ENCODE measurements at places on chromosomes 6 and 20. TPM values are rescaled to one million over a fixed set of nuclear protein-coding genes. Genes with fewer than 3 reads are reported as not detected.
A peak's percentile ranks its signal among the peaks of the same experiment; 100 is the strongest.

Gene TOX2
- 1.5 TPM for total RNA-seq

Gene NNAT
- 0.17 TPM for total RNA-seq

DNA sequence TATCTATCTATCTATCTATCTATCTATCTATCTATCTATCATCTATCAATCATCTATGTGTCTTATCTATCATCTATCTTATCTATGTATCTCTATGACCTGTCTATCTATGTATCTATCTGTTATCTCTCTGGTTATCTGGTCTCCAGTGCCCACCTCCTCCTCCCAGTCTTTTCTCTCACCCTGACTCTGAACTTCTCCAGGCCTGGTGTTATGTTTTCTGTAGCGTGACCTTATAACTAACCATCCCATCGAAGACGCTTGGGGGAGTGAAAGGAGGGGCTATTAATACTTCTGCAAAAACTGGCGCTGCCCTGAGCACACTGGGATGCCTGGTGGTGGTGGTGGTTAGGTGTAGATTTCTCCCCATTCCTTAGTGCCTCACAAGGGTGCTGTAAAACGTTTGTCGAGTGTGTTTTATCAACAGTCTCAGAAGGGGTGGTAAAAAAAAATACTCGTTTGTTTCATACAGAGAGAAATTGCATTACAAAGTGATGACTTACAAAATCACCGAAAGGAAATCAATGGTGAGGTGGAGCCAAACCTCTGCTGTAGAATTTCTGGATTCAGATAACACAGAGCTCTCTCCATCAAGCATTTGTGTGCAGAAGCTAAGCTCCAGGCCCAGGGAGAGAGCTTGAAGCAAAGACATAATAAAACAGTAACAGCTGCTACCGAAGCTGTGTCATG is 156.2 kb downstream of the BCAS1 start:
- peak overlapping the region; percentile 88 for H3K4me3 ChIP-seq
- peak overlapping the region; percentile 90 for H3K27ac ChIP-seq
- DNase-seq = no peak
- H3K27me3 ChIP-seq = no peaks in the 10 kb centered on the region

DNA sequence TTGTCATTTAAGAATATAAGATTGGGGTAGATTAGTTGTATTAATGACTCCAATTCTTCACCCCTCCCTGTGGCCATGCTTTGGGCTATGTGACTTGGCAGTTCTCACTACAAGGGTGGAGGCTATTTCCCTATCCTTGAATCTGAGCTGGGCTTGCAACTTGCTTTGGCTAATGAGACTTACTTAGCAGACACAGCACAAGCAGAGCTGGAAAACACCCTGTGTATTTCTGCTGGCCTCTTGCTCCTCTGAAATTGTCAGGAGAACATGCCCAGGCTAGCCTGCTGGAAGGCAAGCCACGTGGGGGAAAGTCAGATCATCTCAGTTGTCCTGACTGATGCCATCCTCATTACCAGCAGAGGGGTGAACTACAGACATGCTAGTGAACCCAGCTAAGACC is 126.5 kb upstream of the HDGFL1 start:
- H3K4me1 ChIP-seq = no peaks in the 10 kb centered on the region
- no peaks in the 10 kb centered on the region for H3K36me3 ChIP-seq
- no peak overlapping the region for H3K27ac ChIP-seq
- DNase-seq = no peak
- no peaks in the 10 kb centered on the region for H3K27me3 ChIP-seq

DNA sequence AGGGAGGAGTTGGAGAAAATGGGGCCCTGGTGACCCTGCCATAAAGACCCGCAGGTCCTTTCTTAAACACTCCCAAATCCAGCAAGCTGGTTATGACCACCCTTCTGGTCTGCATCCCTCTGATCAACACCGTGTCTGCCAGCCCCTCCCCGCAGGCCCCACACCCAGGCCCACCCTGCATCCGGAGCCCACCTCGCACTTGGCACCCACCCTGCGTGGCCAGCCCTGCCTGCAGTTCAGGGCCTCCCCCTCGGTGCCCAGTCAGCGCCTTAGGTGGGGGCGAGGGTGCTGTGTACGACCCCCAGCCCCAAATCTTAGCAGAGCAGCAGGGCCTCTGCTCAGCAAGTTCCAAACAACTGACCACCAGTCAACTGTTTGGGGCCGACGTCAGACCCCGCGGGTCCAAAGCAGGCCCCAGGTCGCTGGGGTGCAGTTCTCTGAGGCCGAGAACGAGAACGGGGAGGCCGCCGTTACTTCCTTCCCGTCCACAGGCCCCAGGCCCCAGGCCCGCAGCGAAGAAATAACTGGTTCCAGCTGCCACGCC is 1.2 kb downstream of the ACSS1 start:
- peak overlapping the region; percentile 94 for H3K27ac ChIP-seq
- H3K4me1 ChIP-seq = peaks cover 58% of the 10 kb centered on the region
- H3K27me3 ChIP-seq = peaks cover 15% of the 10 kb centered on the region
- peak overlapping the region; percentile 84 for H3K4me3 ChIP-seq
- DNase-seq = no peak

GRCh38 chr6:3285732-3286131 is 27.0 kb downstream of the PSMG4 start:
- no peak for DNase-seq
- no peaks in the 10 kb centered on the region for H3K4me1 ChIP-seq
- no peak overlapping the region for H3K4me3 ChIP-seq
- no peaks in the 10 kb centered on the region for H3K36me3 ChIP-seq
- no peak overlapping the region for H3K27ac ChIP-seq

DNA sequence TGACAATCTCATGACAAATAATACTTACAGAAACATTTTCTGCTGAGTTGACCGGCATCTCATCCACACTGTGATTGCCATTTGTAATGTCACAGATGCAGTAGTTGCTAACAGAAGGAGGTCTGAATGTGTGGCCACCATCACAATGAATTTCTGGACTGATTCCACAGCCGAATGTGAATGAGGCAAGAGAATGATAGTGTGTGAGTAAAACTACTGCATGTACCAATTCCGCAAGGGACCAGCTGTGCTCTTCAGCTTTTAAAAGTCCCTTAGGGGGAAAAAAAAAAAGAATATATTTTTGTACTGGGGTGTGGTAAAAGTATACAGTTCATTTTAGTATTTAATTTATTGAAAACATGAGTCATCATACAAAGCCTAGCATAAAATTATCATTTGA is 96.2 kb downstream of the SESN1 start:
- H3K4me1 ChIP-seq = peaks cover 9% of the 10 kb centered on the region
- no peak overlapping the region for H3K4me3 ChIP-seq
- H3K36me3 ChIP-seq = peaks cover 28% of the 10 kb centered on the region
- H3K27ac ChIP-seq = no peak overlapping the region
- no peaks in the 10 kb centered on the region for H3K27me3 ChIP-seq
- no peak for DNase-seq

Measured in activated CD4-positive, alpha-beta T cell treated with anti-CD3 and anti-CD28 coated beads, Interleukin-2, amount 10 ng/mL, durations not matched to agents 7 days and 5 days (primary cell).